ENCODE measurements at places on chromosomes 16 and 17. TPM values are rescaled to one million over a fixed set of nuclear protein-coding genes. Genes with fewer than 3 reads are reported as not detected.

The CD300LB gene
- total RNA-seq = 0.29 TPM

The NPIPA5 gene
- 9.5 TPM for total RNA-seq

GRCh38 chr17:29567554-29568330, 759 bp upstream of the TP53I13 start:
- DNase-seq = peak; percentile 75

DNA sequence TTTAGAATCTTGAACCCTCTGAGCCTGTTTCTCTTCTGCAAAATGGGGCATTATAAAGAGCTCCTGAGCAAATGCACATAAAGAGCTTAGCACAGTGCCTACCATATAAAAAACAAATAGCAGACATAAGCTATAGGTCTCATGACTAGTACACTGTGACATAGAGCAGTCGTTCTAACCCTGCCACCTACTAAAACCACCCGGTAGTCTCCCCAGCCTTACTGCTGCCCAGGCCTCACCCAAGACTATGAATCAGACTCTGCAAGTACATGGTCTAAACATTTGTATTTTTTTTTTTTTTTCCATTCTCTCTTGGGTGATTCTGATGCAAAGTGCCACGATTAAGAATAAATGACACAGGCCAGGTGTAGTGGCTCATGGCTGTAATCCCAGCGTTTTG, 33.9 kb downstream of the STX8 start:
- no peak for DNase-seq

- DNase-seq = no peak
Observed at GRCh38 chr17:6134721-6135120, 64.5 kb downstream of the WSCD1 start.

The CCL4L2 gene
- total RNA-seq = 0.56 TPM

DNA sequence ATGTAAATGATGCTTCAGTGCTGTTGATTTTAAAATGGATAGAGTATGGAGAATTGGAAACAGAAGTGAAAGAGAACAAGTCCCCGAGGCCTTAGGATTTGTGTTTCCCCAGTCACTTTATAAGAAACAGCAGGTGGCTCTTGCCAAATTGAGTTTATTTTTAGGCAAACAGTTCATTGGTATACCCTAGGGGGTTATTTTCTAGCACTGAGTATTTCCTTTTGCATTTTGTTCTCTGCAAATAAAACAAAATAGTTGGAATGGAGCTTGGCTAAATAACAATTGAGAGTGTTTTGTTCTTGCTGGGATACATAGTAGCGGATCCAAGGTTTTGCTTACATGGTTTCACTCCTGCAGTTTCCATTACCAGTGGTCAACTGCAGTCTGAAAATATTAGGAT, 591.1 kb upstream of the C16orf82 start:
- no peak for DNase-seq

GRCh38 chr17:79628861-79629547, 18.2 kb upstream of the RBFOX3 start:
- peak; percentile 2 for DNase-seq

The ELP5 gene
- 68.3 TPM for total RNA-seq

DNA sequence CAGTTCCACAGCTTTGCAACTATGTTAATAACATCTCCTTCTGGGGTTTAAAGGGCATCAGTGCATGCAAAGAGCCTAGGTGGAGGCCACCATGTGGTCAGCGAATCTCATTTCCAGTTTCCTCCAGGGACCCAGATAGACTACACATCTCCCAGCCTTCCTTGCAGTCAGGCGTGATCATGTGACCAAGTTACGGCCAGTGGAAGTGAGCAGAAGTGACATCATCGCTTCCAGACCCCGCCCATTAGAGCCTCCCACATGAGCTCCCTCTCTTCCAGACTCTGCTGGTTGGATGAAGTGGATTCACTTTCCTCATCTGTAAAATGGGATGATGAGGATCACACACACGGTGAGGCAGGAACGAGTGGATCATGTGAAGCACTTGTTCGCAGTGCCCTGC, 27.4 kb upstream of the KDM8 start:
- DNase-seq = no peak

Data from left cardiac atrium (tissue), 4 donors.